ENCODE measurements at places on chromosomes 2 and 18. TPM values are rescaled to one million over a fixed set of nuclear protein-coding genes. Genes with fewer than 3 reads are reported as not detected.

The ARHGAP25 gene
- total RNA-seq = 62.3 TPM

GRCh38 chr2:103009871-103010270 is 248.0 kb downstream of the TMEM182 start:
- DNase-seq = peak; percentile 0

DNA sequence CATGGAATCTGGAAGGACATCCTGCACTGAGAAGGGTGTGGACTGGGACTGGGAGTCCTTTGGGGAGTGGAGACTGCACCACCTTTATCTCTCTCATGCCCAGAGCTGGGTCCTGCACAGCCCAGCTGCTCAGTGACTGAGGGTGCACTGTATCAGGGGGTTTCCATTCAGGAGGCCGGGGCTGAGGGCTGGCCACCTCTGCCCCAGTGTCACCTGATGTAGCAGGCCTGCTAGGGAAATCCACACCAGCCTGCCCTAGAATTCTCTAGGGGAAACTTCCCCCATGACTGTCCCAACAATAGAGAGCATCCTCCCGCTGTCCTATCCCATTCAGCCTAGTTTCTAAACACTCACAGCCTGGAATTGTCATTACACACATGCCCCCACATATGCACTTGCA is 116.7 kb downstream of the CTIF start:
- no peak for DNase-seq

DNA sequence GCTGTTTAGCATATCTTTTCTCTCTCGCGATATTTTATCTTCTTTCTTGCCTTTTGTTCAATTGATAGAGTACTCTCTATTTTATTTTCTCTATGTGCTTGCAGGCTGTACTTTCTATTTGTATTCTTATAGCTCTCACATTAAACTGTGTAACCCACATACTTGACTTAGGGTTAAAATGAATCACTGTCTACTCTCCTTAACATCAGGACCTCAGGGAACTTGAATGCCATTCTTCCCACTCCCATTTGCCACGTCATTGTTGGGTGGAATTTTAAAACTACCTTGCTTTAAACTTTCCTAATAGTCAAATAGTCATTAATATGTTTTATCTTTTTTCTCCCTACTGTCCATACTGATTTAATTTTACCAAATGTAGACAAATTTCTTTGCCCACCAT is 269.7 kb downstream of the ALPK2 start:
- peak; percentile 79 for DNase-seq
